ENCODE measurements at places on chromosomes 11 and 22. TPM values are rescaled to one million over a fixed set of nuclear protein-coding genes. Genes with fewer than 3 reads are reported as not detected.

The HEPACAM gene
- not detected for total RNA-seq

The DUSP8 gene
- 0.82 TPM for total RNA-seq

The SEPTIN5 gene
- 13.3 TPM for total RNA-seq

The DGCR6 gene
- 0.95 TPM for total RNA-seq

The ART5 gene
- not detected for total RNA-seq

The OR2AT4 gene
- not detected for total RNA-seq

The IGLL5 gene
- not detected for total RNA-seq

The TPBGL gene
- not detected for total RNA-seq

The TRIM49B gene
- not detected for total RNA-seq

The FJX1 gene
- 31.7 TPM for total RNA-seq

The ARHGEF17 gene
- total RNA-seq: 8.3 TPM
